Stimulated activated CD4-positive, alpha-beta T cell treated with anti-CD3 and anti-CD28 coated beads, TNF-alpha, amount 100 ng/mL, for 24 hours (primary cell): ENCODE measurements at places on chromosomes 2 and 18.

DNA sequence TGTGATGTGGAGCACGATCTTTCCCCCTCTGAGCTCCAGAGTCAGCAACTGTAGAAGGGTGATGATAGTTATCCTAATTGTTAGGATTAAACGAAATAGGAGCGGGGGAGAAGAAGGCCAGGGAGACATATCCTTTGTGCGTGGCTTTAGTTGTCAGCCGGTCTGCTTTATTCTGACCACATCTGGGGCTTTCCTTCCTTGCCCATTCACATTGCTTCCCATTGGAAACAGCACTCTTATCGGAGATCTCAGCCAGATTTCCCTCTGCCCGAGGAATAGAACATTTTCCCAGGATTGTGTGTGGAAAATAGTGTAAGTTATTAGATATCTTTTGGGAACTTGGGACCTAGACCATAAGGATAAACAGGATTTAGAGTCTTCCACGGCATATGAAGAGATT is 1.5 kb downstream of the RALB start:
- no peak for DNase-seq

DNA sequence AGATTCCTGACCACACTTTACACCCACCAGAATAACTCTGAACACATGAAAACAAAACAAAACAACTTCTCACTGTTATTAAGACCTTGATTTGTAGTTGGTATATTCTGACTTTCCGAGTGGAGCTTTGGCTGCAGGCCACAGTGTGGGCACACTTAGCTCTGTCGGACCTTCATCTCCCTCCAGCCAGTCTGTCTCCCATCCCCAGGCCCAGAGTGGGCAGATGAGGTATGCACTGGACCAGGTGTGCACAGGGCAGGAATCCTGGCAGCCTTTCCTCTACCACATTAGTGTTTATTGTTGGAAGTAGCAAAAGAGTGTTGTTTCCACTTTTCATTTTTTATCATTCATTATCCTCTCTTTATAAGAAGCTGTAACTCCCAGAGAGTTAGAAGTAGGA is 219.5 kb upstream of the TPO start:
- no peak for DNase-seq

DNA sequence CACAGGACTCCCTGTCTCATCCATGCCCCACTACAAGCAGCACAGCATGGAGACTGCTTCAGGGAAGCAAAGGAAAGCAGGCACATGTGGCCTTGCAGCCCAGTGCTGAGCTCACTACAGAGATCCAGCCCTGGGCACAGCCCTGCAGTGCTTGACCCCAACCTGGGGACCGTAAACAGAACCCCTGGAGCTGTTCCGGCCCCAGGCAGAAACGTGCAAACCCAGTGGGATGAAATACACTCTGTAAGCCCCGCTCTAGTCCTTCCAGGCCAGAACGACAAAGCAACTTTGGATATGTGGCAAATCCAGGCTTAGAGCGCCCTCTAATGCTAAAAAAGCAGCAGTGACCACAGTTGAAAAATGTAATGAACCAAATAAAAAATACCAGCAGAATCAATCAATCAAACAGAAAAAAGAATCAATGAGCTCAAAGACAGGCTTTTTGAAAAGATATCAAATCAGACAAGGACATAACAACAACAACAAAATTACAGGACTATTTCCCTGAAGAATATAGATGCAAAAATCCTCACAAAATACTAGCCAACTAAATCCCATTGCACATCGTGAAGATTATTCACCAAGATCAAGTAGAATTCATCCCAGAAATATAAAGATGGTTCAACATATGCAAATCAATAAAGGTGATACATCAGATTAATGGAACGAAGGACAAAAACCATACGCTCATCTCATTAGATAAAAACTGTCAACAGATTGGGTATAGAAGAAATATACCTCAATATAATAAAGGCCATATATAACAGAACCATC is 45.6 kb downstream of the ZNF519 start:
- no peak for DNase-seq

DNA sequence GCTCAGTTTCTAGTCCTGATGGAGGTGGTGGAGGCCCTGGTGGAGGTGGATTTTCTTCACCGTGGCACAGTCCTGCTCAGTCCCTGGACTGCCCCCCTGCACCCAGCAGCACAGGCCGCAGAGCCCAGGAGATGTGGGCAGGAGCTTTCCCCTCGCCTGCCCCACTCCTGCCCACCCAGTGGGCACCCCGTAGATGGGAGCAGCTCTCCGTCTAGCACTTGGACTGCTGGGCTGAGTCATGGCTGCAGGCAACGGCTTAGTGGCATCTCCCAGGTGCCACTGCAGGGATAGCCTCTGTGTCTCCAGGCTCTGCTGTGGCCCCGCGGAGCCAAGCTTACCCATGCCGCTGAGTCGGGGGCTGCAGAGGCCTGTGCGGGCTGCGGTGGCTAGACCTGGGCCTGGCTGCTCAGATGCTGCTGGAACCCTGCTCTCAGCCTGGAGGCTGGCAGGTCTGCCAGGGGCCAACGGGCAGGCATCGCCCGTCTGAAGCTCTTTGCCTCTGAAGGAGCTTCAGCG is 92.3 kb upstream of the CTDP1 start:
- DNase-seq: no peak

DNA sequence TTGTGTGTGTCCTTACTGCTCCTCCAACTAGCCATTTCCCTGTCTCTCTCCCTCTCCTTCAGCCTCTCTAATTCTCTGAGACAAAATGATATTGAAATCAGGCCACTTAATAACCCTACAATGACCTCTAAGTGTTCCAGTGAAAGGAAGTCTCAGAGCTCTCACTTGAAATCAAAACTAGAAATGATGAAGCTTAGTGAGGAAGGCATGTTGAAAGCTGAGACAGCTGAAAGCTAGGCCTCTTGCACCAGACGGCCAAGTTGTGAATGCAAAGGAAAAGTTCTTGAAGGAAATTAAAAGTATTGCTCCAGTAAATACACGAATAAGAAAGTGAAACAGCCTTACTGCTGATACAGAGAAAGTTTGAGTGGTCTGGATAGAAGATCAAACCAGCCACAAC is 72.9 kb downstream of the PRKCE start:
- DNase-seq: no peak

- no peak for DNase-seq
Measured at GRCh38 chr2:230170532-230170931, 49.3 kb downstream of the SP110 start.

GRCh38 chr2:185208261-185208660 is 530.3 kb upstream of the FSIP2 start:
- DNase-seq: no peak

DNA sequence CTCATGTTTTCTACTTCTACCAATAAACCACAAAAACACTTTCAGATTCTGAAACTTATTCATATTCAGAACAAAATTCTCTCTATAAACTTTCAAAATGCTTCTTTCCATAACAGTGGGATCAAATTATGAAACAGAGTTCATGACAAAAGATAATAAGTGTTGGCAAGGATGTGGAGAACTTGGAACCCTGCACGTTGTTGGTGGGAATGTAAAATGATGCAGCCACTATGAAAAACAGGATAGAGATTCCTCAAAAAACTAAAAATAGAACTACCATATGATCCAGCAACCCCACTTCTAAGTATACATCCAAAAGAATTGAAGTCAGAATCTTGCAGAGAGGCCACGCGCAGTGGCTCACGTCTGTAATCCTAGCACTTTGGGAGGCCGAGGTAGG is 45.4 kb downstream of the GEMIN6 start:
- DNase-seq: no peak

DNA sequence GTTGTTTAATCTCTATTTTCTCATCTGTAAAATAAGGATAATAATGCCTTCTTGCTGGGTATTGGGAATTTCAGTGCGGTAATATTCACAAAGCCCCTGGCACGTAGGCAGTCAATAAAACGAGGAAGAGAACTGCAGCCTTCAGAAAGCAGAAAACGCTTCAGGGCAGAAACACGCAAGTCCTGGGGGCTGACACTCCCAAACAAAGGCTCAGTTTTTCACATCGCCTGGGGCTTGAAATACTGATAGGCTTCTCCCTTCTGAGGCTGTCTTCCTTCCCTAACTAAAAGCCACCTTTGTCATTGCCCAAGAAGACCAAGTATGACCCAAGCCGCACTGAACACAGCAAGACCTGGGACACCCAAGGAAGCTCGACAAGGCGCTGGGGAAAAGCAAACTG is 32.4 kb downstream of the TMEM177 start:
- DNase-seq: no peak

- no peak for DNase-seq
Measured at GRCh38 chr18:45820106-45820745, 5.2 kb upstream of the SIGLEC15 start.

DNA sequence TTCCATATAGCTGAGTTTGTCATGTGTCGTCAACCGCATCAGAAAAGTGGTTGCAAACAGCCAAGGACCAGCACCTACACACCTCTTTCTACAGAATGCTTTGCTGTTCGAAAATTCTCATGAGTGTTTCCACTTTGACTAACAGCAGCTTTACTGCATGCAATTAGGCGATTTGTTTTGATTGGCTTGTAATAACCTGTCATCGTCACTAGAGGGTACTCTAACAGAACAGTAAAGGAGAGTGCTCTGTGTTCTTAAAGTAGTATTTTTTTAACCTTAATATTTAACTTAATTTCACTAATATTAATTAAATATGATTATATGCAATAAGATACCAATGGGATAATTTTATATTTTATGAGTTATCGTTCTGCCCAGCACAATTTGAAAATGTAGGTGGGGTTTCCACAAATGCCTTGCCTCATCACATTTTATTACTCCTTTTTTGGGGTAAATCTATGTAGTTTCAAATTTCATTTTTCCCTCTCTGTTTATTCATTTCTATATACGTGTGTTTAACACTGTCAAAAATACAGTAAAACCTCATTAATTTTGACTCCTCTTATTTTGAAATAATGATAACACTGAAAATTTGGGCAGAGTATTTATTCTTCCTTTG is 502.2 kb downstream of the NRXN1 start:
- DNase-seq: no peak

- no peak for DNase-seq
Measured at GRCh38 chr2:112995346-112995920, 9.8 kb upstream of the IL36A start.

DNA sequence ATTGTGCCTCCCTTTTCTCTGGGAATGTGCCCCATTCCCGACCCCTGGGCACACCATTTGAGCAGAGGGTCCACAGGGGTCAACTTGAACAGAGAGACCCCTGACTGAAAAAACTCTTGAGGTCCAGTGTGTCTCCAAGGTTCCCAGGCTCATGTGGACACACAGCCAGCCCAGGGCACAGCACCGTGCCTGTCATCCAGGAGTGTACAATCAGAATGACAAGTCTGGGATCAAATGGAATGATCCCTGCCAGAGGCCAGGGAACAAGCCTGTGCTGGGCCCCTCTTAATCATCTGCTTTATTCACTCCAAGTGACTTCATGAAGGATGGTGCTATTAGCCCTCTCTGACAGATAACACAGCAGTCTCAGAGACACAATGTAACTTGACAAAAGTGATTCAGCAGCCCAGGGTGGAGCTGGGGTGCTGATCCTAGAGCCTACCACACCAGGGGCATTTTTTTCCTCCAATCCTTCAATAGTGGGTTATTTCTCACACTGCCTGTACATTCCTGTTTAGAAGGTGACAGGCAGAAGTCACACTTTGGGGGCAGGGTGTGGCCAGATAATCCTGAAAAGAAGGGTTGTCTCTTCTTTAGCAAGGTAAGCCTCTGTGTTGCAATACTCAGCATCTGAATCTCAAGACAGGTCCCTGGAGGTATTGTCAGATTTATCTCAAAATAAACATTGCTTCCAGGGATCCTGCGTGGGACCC is 84.0 kb upstream of the TMEM200C start:
- DNase-seq: no peak

- DNase-seq: no peak
Measured at GRCh38 chr18:63834471-63835113, 52.9 kb upstream of the SERPINB2 start.

- DNase-seq: no peak
Measured at GRCh38 chr18:68662754-68663153, 52.2 kb downstream of the TMX3 start.

DNA sequence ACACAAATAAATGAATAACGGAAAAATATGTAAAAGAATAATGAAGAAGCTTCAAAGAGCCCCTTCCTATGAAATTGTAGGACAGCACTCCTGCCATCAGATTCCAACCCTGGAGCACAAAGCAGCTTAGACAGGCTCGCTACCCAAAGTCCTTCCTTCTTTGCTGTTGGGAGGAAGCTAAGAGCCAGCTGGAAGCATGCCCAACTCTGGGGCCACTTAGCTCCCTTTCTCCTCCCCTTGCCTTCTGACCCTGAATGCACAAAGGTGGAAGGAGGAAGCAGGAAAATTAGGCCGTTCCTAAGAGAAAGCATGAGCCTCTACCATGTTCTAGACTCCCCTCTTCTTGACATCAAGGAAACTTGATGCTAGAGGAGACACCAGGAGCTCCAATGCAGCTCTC is 700.8 kb downstream of the RNF144A start:
- no peak for DNase-seq

DNA sequence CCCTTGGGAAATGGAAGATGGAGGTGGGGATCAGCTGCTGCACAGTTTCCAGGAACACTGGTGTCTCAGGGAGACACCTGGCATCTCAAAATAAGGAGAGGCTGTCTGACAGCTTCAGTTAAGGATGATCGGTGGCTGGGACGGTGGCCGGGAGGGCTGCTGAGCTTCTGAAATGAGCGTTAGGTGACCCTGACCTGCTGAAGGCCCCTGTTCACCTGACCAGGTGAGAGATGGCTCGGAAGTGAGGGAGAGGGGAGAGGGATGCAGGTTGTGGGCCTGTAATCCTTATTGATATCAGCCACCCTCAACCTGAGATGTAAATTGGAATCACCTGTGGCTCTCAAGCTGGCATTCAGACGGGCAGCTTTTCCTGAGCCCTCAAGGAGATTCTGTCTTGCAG is 99.0 kb downstream of the AGAP1 start:
- no peak for DNase-seq

- no peak for DNase-seq
Measured at GRCh38 chr2:46177461-46178089, 119.6 kb upstream of the EPAS1 start.

GRCh38 chr2:195105581-195105980 is 551.4 kb upstream of the SLC39A10 start:
- DNase-seq: no peak

DNA sequence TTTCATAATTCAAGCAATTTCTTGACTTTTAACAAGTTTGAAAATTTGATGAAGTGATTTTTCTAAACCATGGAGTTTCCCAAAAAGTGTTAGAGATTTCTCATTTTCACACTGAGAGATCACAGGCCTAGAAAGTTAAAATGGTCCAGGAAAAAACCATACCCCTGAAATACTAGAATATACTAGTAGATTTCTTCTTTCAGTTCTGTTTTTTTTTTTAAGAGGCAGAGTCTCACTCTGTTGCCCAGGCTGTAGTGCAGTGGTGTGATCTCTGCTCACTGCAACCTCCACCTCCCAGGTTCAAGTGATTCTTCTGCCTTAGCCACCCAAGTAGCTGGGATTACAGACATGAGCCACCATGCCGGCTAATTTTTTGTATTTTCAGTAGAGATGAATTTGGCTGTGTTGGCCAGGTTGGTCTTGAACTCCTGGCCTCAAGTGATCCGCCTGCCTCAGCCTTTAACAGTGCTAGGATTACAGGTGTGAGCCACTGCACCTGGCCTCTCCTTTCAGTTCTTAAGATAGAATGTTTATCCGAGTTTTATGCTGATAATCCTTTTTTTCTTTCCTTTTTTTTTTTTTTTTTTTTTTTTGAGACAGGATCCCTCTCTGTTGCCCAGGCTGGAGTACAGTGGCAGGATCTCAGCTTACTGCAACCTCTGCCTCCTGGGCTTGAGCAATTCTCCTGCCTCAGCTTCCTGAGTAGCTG is 14.4 kb downstream of the MTHFD2 start:
- no peak for DNase-seq

- DNase-seq: no peak
Measured at GRCh38 chr2:105598829-105599698, 145.6 kb upstream of the NCK2 start.
